ENCODE measurements at places on chromosomes 1 and 21. TPM values are rescaled to one million over a fixed set of nuclear protein-coding genes. Genes with fewer than 3 reads are reported as not detected.

DNA sequence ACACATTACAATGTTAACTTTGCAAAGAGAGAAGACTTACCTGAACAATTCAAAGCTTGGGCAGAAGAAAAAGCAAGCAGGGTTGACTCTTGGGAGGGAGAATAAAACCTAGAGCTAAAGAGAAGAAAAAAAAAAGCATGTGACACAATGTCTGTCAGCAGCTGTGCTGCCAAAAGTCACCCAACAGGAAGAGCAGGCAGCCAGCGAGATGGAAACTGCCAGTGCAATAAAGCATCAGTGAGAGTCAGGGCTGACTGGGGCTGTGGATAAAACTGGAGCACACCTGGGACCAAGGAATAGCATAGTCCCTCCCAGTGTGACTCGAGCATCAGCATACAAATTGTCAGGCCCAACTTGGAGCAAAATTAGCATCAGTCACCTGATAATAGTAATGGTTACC lies 65.0 kb upstream of the SLC22A15 start:
- peaks cover 17% of the 10 kb centered on the region for H3K4me1 ChIP-seq
- no peak overlapping the region for H3K27ac ChIP-seq

The MYOG gene
- total RNA-seq: not detected

DNA sequence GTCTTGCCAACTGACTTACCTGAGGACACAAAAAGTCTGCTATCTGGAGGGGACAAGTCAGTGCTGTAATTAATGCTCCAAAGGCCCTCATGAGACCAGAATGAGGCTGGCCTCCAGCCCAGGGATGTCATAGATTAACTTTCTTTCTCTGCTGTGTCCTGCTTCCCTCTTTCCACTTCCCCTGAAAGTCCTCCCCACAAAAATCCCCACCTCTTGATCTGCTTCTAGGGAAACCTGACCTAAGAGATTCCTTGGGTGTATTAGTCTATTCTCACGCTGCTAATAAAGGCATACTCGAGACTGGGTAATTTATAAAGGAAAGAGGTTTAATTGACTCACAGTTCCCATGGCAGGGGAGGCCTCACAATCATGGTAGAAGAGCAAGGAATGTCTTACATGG lies 39.2 kb downstream of the RUNX3 start:
- no peak overlapping the region for H3K27ac ChIP-seq
- H3K27me3 ChIP-seq: no peaks in the 10 kb centered on the region
- no peaks in the 10 kb centered on the region for H3K4me1 ChIP-seq
- H3K36me3 ChIP-seq: no peaks in the 10 kb centered on the region
- H3K4me3 ChIP-seq: no peak overlapping the region
- DNase-seq: no peak

DNA sequence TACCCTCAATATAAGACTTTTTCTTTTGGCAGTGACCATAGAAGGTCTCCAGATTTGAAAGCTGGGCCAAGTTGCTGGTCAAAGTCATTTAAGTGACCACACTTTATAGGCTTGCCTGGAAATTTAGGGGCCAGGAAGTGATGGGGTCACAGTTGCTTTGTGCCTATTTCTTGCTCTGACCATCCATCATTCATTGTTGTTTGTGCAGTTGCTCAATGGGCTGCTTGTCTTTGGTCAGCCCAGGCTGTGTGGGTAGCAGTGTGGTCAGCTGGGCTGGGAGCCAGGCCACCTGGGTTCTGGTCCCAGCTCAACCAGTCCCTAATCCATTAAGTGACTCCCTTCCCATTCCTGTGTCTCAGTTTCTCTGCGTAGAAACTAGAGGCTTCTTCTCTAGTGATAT lies 2.1 kb upstream of the OTUD7B start:
- no peak for DNase-seq
- peak overlapping the region; percentile 21 for H3K27ac ChIP-seq
- peaks cover 78% of the 10 kb centered on the region for H3K4me1 ChIP-seq
- H3K36me3 ChIP-seq: no peaks in the 10 kb centered on the region
- no peaks in the 10 kb centered on the region for H3K27me3 ChIP-seq
- H3K4me3 ChIP-seq: no peak overlapping the region

GRCh38 chr1:25117233-25117823 lies 115.0 kb downstream of the SYF2 start:
- H3K27ac ChIP-seq: no peak overlapping the region
- H3K4me3 ChIP-seq: no peak overlapping the region
- no peaks in the 10 kb centered on the region for H3K36me3 ChIP-seq
- peak; percentile 20 for DNase-seq

GRCh38 chr1:222256058-222256457 lies 291.8 kb downstream of the HHIPL2 start:
- no peak overlapping the region for H3K4me3 ChIP-seq
- 0 out of 2 replicates have a peak, but pooled peaks cover 6% of the 10 kb centered on the region for H3K4me1 ChIP-seq

DNA sequence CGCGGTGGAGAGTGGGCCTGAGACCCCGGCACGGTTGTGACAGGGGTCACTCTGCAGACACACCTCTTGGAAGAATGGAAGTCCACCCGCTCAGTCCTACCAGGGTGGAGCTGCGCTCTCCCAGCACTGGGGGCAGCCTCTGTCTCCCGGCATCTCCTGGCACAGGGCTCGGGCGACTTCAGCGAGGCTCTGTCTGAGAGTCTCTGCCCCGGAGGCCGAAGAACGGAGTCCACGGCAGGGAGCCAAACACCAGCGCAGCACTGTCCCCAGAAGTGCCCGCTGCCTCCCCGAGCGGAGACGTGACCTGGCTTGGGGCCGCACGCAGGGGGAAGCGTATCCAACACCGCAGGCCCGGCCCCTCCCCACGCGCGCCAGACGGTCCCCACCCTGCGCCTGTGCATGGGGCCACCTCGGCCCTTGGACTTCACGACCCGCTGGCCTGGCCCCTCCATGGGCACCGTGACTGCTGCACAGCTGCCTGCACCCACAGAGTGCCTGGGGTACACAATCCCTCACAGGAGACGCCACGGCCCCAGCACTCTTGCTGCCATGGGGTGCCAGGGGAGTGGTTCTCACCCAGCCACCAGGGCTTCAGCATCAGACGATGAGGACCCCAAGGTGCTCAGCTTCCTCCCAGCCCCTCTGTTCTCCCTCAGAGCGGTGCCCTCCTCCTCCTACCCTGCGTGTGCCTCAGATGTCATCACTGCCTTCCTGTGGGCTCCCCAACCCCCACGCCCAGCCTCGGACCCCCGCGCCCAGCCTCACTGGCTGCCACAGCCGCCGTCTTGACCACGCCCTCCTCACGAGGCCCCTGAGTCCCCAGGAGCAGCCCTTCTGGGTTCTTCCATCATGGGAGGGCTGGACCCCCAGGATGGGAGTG lies 14.9 kb upstream of the RNF223 start:
- H3K27ac ChIP-seq: no peak overlapping the region
- H3K27me3 ChIP-seq: no peaks in the 10 kb centered on the region
- H3K4me1 ChIP-seq: no peaks in the 10 kb centered on the region
- no peaks in the 10 kb centered on the region for H3K36me3 ChIP-seq

DNA sequence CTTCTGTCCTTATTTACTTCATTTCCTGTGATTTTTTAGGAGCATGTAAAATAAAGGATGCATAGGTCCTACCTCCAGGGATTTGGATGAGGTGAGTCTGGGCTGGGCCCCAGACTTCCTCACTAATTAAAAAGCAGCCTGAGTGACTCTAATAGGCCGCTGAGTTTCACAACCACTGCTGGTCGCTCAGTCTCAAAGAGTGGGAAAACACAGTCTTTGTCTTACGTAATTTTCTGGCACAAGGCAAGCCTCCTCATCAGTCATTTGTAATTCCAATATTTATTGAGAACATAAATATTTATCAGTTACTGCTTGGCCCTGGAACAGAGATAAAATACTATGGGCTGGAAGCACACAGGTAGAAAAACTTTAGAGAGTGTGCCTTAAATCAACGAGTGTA lies 195.4 kb upstream of the RUNX1 start:
- no peak overlapping the region for H3K27ac ChIP-seq
- H3K27me3 ChIP-seq: no peaks in the 10 kb centered on the region
- peaks cover 27% of the 10 kb centered on the region for H3K4me1 ChIP-seq
- H3K4me3 ChIP-seq: no peak overlapping the region
- no peak for DNase-seq

DNA sequence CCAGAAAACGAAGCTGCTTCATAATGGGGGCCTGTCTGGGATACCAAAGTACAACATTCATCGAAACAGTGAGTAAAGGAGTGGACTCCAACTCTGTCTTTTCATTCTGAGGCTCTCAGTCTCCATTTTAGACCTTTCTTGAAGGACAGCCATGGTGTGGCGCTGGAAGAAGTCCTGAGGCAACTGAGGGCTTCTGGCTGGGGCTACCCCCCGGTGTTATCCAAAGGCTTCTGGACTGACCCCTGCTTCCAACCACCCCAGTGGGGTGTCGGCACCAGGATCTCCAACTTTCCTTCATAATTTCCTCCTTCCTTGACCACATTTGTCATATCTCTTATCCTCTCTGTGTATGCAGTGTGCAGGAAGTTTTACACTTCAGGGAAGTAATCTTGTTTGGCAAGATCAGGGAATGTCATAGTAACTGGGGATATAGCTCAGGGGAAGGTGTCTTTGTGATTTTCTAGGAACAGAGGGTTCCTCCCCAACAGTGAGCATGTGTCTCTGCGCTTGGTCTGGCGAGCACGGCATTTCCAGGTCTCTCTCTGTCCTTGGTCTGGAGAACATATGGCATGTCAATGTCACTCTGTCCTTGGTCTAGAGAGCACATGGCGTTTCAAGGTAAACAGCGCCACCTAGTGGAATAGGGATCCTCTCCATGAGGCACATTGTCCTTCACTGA lies 19.4 kb upstream of the BSDC1 start:
- 0 out of 2 replicates have a peak, but pooled peaks cover 7% of the 10 kb centered on the region for H3K27me3 ChIP-seq
- peak; percentile 50 for DNase-seq
- H3K36me3 ChIP-seq: no peaks in the 10 kb centered on the region
- no peaks in the 10 kb centered on the region for H3K4me1 ChIP-seq
- H3K4me3 ChIP-seq: no peak overlapping the region

- H3K36me3 ChIP-seq: no peaks in the 10 kb centered on the region
- H3K4me1 ChIP-seq: no peaks in the 10 kb centered on the region
- no peak overlapping the region for H3K27ac ChIP-seq
- H3K4me3 ChIP-seq: no peak overlapping the region
Observed at GRCh38 chr21:32516756-32517649, 68.3 kb downstream of the TCP10L start.

GRCh38 chr1:20429296-20429695 lies 56.7 kb downstream of the CAMK2N1 start:
- peaks cover 13% of the 10 kb centered on the region for H3K4me1 ChIP-seq
- H3K36me3 ChIP-seq: no peaks in the 10 kb centered on the region
- H3K27me3 ChIP-seq: no peaks in the 10 kb centered on the region
- no peak overlapping the region for H3K27ac ChIP-seq
- DNase-seq: no peak

The SPRR2B gene
- total RNA-seq: not detected

The ZNF593OS gene
- total RNA-seq: not detected

GRCh38 chr1:64861611-64862010 lies 104.7 kb downstream of the JAK1 start:
- peaks cover 7% of the 10 kb centered on the region for H3K36me3 ChIP-seq
- no peak for DNase-seq
- H3K4me3 ChIP-seq: no peak overlapping the region
- H3K27me3 ChIP-seq: no peaks in the 10 kb centered on the region
- peaks cover 6% of the 10 kb centered on the region for H3K4me1 ChIP-seq

GRCh38 chr21:37398697-37399096 lies 32.1 kb downstream of the DYRK1A start:
- H3K36me3 ChIP-seq: 0 out of 2 replicates have a peak, but pooled peaks cover 4% of the 10 kb centered on the region
- no peaks in the 10 kb centered on the region for H3K27me3 ChIP-seq
- no peak overlapping the region for H3K27ac ChIP-seq
- no peak for DNase-seq
- no peak overlapping the region for H3K4me3 ChIP-seq

The LDLRAD1 gene
- 1.6 TPM for total RNA-seq

GRCh38 chr1:47658161-47658920 lies 220.5 kb downstream of the FOXD2 start:
- no peaks in the 10 kb centered on the region for H3K27me3 ChIP-seq
- H3K4me3 ChIP-seq: no peak overlapping the region
- DNase-seq: no peak

All from PC-9 (cell line).